Stimulated activated CD4-positive, alpha-beta T cell treated with anti-CD3 and anti-CD28 coated beads, Interleukin-15, amount 100 ng/mL, for 48 hours (primary cell): ENCODE measurements at places on chromosomes 11 and 22.

GRCh38 chr11:33747979-33748378 is 11.8 kb upstream of the CD59 start:
- no peak for DNase-seq

DNA sequence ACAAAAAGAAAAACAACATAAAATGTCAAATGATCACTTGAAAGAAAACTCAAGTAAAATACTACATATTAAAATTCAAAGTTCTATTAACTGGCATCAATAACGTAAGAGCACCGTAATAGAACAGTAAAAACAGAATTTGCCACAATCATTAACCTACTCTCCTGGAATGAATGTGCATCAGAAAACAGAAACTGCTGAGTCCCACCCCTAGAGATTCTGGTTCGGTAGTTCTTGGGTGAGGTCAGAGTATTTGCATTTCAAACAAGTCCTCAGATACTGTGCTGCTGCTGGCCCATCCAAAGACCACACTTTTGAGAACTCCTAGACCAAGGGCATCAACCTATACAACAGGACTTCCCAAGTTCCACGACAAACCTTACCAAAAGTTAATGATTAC is 23.5 kb downstream of the PITPNB start:
- DNase-seq, result no peak

DNA sequence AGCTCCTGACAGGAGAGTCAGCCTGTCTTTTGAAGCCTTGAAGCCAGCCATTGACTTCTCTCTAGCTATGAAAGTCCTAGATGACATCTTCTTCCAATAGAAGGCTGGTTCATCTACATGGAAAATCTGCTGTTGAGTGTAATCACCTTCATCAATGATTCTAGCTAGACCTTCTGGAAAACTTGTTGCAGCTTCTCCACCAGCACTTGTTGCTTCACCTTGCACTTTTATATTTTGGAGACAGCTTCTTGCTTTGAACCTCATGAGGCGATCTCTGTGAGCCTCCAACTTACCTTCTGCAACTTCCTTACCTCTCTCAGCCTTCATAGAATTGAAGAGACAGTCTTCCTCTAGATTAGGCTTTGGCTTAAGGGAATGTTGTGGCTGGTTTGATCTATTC is 58.3 kb downstream of the MYO7A start:
- no peak for DNase-seq

GRCh38 chr11:114413958-114414357 is 13.5 kb downstream of the RBM7 start:
- DNase-seq, result no peak

DNA sequence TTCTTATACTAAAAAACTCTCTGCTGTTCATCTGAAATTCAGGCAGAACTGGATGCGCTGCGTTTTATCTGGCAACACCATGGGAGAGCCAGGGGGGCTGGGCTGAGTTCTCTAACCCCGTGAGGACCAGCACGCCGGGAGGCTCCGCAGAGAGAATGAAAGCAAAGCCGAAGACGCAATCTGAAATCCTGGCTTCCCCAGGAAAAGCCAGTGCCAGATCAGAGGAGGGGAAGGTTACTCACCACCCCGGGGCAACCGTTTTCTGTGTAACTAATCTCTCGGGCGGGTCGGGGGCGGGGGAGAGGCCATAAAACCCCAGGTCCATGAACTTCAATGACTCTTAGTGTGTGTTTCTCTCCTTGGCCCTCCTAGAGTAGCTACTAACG is 99.4 kb downstream of the SHANK2 start:
- DNase-seq, result no peak

DNA sequence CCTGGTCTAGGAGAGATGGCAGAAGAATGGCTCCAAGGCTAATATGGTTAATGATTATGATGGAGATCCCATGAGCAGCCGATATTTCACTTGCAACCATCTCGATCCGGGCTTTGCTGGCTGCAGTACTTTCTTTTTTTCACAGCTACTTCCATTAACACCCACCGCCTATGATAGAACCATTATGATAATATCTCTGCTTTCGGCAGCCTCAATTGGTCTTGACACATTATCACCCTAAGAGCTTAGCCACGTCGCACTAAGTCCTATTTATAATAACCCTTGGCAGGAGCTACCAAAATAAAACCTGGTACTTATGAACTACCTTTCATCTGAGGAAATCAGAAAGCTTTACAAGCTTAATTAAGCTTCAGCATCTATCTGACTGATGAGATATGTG is 7.6 kb upstream of the FJX1 start:
- DNase-seq, result no peak

GRCh38 chr22:19537941-19538488 is 13.8 kb upstream of the CLDN5 start:
- DNase-seq, result no peak

DNA sequence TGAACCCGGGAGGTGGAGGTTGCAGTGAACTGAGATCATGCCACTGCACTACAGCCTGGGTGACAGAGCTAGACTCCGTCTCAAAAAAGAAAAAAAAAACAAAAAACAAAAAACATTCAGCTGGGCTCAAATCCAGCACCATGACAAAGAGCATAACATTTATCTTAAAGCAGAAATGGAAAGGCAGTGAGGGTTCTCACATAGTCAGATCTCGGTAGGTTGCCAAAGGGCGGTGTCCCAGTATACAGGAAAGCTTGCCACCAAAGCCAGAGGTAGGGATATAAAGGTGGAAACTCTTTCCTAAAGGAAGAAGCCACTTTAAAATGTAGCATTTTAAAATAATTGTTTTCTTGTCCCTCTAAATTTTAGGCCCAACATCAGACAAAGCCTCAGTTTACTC is 22.4 kb upstream of the CAPRIN1 start:
- no peak for DNase-seq

DNA sequence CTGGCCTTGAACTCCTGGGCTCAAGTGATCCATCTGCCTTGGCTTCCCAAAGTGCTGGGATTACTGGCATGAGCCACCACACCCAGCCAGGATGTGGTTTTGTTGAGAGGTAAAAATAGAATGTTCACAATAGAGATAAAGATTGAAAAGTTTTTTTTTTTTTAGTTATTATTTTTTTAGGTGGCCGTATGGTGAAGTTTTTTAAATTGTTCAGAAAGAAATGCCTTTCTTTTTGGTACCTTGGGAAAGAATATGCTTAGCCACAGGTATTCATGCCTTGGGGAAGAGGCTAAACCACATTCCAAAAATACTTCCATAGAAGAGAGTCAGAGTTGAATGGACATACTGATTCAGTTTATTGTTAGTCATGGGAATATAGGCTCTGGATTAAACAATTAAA is 143.4 kb downstream of the C11orf91 start:
- no peak for DNase-seq

DNA sequence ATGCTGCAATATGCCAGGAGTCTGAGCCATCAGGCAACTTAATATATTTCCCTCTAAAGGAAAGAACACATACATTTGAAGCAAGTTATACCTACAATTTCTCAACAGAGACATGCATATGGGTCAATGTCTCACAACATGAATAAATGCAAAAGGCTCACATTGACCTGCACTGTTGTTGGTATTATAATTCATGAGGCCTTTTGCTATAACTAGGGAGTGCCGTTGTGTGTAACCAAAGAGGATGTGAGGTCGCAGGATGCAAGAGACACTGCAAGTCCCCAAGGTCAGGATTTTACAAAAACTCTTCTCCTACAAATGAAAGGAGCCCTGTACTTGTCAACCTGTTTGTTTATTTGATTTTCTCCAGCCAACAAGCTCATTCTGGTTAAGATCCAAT is 250.5 kb downstream of the LARGE1 start:
- no peak for DNase-seq

DNA sequence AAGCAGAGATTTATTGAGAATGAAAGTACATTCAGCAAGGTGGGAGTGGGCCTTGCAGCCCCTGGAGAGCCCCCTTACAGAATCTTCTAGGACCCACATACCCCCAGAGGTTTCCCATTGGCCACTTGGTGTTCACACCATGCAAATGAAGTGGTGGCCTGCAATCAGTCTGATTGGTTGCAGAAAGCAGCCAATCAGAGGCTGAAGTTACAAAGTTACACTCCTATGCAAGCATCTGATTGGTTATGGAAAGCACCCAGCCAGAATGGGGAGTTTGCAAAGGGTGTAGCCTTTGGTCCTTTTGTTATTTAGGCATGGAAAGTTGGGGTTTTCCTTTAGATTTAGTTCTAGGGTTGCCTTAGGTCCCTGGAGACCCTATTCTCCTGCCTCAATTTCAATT is 34.9 kb downstream of the UVRAG start:
- no peak for DNase-seq

DNA sequence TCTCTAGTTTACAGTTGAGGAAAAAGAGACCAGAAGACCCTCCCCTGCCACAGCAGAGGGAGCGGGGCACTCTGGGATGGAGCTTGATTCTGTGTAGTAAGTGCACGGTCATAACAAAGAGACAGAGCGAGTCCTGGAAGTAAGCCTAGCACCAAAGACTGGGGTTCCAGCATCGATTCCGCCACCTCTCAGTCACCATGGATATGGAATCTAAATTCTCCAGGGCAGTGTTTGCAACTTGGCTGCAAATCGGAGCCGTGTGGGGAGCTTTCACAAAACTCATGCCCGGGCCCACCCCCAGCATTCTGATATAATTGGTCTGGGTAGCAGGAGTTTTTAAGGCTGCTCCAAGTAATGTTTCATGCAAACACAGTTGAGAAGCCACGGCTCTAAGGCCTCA is 129.5 kb upstream of the OPCML start:
- DNase-seq, result no peak

GRCh38 chr22:47303161-47303890 is 540.9 kb downstream of the TBC1D22A start:
- DNase-seq, result no peak

DNA sequence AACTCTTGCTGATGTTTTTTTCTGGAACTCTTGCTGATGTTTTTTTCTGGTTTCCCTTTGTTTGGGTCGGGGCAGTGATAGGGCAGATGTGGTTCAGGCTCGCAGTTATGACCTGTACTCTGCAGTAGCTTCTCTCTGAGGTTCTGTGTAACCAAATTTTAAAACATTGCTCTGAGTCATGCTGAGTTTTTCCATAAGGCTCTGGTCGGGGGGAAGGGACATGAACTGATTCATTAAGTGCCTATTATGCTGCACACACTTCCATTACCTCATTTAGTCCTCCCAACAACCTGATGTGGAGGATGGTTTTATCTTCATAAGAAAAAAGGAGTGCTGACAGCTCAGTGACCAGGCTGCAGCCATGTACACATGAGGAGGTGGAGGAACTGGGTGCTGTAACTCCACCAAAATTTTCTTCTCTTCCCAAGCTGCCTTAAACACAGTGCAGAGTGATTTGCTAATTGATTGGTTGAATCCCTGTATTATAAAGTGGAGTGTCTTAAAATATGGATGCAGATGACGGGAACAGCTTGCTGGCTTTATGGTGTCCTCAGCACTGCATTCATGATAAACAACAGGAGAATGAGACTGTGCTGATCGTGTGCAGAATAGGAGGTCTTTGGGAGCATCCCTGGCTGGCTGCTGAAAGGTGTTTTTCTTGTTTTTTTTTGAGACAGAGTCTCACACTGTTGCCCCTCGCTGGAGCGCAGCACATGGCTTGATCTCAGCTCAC is 19.1 kb downstream of the TNRC6B start:
- DNase-seq, result peak; percentile 36
